Astrocyte of the spinal cord (primary cell): ENCODE measurements at places on chromosomes 11 and 22.

- DNase-seq, result peak; percentile 10
These were observed 98.3 kb upstream of the ZC3H12C start for GRCh38 chr11:109994907-109995306.

GRCh38 chr11:99325847-99326246 is 305.1 kb downstream of the CNTN5 start:
- peak; percentile 84 for DNase-seq

DNA sequence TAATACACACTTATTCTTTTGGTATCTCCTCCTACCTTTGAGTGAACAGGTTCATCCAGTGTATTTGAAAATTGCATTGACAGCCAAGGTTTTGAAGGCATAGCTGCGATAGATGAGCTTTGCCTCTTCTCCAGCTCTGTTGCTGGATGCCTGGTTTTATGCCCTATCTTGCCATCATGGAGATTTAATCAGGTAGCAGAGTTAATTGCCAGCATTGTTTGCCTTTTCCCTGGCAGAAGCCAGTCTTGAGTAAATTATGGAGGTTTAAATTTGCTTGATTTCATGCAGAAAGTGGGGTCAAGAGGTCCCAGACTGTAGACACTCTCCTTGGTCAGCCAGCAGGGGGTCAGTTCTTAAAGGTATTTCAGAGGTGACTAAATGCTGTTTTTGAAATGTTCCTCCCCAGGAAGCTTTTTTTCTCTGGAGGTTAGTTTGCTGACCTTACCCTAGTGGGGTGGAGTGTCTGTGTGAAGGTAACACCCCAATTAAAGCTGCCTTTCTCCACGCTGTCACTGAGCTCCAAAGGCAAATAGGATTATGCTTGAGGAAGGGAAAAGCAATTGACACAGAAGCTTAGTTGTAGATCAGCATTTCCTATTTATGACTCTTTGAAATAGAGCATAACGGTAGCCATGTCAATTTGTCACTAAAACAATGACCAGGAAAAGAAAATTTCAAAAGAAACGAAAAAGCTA is 96.0 kb downstream of the EXT2 start:
- DNase-seq, result no peak

DNA sequence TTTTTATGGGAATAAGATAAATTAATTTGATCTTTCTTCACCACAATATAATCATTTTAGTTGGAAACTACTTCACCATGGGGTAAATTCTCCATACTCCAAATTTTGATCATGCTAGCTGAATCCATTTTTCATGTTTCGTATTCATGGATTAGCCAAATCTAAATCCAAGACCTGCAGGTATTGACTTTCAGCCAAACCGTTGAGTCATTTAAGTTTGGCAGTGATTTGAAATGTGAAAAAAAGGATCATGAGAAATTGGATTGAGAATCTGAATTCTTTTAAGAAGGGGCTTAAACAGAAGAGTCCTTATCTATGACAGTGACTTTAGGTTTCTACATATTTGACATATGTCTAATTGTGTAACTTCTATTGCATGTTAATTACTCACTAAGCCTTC is 5.3 kb downstream of the GAS2 start:
- DNase-seq, result peak; percentile 12

DNA sequence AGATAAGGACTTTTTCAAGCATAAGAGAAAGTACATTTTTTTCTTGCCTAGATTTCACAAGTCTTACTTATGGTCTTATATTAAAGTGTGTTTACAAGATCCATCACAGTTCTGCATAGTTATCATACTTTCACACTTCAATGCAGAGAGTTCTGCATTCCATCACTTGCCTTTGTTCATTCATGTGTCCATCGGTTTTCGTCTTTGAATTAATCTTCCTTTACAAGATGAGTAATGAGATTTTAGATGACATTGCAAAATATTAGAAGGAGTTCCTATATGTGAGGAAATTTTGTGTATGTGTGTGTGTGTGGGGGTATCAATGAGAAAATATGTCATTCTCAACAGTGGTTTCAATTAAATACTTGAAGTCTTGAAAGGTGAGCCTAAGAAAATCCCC is 98.1 kb upstream of the GUCY1A2 start:
- no peak for DNase-seq

DNA sequence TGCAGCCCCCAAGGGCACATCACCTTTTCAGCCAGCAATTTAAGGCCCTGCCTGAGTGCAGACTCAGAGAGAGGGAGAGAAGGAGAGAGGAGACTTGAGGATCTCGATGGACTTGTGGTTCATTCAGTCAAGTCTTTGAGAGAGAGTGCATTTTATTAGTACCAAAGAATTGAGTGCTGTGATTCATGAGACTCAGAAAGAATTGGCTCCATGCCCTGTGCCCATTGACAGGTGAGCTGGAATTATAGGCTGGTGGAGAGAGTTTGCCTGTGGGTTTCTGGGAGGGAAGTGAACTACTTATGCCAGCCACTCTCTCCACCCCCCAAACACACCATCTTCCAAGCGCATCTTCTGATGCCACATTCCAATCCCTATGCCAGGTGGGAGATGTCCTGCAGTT is 236.8 kb downstream of the MN1 start:
- no peak for DNase-seq

DNA sequence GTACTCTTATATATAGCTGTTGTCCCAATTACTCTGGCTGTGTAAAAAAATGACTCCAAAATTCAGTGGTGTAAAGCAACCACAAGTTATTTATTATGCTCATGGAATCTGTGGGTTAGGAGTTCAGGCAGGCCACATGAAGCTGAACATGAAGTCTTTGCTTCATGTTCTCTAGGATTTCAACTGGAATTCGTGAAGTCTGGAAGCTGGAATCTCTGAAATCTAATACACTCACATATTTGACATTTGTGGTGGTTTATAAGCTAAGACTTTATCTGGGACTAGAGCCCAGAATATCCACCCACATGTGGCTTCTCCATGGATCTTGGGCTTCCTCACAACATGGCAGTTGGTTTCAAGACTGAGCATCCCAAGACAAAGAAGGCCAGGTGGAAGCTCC is 430.6 kb downstream of the MIAT start:
- DNase-seq, result peak; percentile 45

DNA sequence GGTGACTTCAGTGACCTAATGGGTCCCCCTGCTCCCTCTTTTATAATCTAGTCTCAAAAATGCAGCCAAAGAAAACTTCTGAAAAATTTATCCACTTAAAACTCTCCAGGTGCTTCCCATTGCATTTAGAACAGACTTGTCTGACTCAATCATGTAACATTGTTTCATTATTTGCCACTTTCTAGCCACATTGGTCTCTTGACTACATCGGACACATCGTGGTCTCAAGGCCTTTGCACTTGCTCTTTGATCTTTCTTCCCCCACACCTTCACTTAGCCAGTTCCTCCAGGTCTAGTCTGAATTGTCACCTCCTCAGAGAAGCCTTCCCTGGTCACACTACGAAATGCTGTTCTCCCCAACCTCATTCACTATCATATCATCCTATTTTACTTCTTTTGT is 97.0 kb upstream of the E2F8 start:
- DNase-seq, result no peak

GRCh38 chr11:44243595-44244343 is 66.2 kb downstream of the ALX4 start:
- peak; percentile 50 for DNase-seq

DNA sequence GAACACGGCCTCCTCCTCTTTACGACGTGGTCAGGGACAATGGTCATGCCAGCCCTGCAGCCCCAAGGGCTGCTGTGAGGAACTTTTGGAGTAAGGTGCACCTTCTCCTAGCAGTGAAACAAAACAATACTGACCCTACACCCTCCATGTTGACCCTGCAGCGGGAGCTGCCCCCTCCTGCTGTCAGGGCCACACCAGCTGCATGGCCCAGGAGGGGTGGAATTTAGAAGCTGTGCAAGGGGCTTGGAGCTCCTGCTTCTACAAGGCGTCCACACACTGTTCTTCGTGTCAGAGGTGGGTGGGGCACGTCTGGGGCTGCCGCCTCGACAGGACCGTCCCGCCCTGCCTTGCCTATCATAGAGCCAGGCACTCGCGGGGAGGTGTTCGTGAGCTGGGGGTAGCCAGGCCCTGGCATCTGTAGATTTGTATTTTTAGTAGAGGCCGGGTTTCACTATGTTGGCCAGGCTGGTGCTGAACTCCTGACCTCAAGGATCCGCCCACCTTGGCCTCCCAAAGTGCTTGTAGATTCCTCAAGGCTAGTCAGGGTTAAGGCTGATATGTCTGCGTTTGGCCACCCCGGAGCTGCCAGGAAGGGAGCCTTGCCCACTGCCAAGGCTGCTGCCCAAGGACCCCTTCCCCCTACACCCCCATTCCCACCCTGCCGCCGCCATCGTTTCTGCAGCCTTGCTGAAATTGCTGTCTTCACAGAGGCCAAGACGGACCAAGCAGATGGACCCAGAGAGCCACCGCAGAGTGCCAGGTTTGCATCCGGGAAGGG is 15.9 kb downstream of the INCENP start:
- no peak for DNase-seq

GRCh38 chr11:80007616-80008015 is 566.8 kb upstream of the TENM4 start:
- no peak for DNase-seq

- no peak for DNase-seq
These were observed 1106.8 kb downstream of the BRD1 start for GRCh38 chr22:48720662-48721394.

GRCh38 chr22:46560696-46561295 is 23.4 kb upstream of the CELSR1 start:
- no peak for DNase-seq

- no peak for DNase-seq
These were observed 1.6 kb downstream of the TCP11L1 start for GRCh38 chr11:33040862-33041453.

DNA sequence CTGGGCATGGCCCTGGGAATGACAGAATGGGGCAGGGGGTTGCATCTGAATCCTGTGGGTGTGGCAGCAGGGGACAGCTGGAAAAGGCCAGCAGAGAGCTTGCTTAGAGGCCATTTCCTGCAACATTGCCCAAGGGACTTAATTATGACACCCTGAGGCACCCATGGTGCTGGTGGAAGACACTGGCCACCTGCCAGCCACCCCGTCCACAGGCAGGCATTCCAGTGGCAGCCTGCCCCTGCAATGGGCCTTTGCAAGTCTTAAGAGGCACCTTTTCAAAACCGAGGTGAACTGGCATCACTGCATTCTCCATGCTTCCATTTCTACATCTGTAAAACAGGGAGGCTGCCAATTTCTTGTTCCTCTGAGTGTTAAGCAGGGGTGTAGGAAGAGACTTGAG is 21.6 kb upstream of the SUSD2 start:
- no peak for DNase-seq

DNA sequence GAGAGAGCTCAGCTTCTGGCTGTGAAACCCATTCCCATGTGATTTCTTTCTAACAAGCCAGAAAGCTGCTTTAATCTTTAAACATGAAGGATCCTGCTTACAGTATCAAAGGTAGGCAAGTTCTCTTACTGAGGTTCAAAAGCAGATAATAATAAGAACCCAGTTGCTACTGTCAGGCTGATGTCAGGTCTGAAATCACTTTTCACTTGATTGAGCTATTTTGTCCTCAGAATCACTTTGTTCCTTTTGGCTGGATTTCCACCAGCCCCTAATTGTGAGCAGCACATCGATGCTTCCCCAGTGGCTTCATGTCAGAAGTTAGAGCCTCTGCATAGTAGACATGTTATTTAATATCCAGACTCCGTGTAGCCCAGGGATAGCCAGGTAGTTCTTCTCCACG is 55.8 kb upstream of the CEP295 start:
- DNase-seq, result no peak

- peak; percentile 77 for DNase-seq
These were observed 10.4 kb downstream of the KIRREL3 start for GRCh38 chr11:126989942-126990715.

DNA sequence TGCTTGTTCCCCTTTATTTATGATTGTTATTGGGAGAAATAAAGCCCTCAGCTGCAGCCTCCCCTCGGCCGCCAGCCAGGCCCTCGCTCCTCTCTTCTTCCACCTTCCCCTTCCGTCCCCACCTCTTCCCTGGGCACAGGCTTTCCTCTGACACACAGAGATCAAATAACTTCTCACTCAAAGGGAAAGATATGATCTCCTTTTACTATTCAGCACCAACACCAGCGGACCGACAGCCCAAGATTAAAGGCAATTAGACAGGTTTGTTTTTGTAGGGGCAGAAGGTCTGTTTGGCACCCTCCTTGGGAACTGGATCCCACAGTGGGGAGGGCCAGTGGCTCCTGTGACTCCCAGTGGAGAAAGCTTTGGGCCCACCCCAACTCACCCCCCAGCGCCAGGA is 23.0 kb downstream of the NECTIN1 start:
- DNase-seq, result no peak

DNA sequence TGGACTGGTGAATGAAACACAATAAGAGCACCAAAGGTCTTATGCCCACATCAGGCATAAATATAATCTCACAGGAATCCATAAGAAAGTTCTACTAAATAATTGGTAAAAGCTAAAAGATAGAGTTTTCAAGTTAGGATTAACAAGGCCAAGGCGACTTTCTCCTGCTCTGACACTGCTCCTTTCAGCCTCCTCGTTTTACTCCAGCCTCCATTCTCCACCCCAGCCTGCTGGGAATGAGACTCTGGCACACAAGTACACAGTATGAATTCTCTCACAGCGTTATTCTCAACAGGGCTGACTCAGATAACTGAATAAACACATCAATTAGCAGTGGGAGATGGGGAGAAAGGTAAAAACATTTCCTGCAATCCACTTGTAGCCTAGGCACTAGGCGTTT is 94.9 kb downstream of the APOL5 start:
- no peak for DNase-seq

DNA sequence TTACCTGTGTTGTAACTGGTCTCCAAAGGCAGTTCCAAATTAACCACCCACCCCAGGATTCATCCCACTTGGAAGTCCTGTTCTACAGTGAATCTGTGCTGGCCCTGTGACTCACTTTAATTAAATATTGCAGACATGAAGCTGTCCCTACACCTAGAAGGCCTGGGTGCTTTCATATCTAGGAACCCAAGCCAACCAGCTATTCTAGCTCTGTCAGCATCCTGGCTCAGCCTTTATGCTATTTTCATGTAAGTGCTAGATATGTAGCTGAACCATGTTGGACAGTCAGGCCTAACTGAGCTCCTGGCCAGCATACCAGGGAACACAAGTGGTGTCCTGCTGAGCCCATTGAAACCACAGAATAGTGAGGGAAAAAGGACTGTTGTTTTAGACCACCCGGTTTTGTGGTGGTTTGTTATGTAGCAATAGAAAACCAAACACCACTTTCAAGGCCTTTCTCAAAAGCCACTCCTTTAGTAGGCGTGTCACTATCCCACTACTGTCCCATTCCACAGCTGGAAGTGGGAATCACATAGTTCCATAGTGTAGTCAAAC is 30.3 kb downstream of the CNTF start:
- DNase-seq, result no peak

GRCh38 chr11:19777039-19777376 is 64.4 kb downstream of the NAV2 start:
- no peak for DNase-seq

DNA sequence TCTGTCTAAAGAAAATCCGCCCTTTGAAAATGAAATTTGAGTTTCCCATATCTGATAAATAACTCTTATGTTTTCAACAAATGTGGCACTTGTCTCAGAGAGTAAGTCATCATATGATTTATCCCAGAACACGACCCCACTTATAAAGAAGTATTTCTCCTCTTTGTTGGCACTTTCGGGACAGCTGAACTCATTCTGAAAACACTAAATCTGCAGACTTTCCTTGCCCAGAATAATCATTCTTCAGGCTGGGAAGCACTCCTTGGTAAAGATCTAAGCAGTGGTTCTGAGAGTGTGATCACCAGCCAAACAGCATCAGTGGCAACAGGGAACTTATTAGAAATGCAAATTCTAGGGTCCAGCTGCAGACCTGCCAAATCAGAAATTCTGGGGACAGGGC is 532.2 kb upstream of the API5 start:
- no peak for DNase-seq
